Endothelial cell (in vitro differentiated cells): ENCODE measurements at places on chromosomes 7 and 10. TPM values are rescaled to one million over a fixed set of nuclear protein-coding genes. Genes with fewer than 3 reads are reported as not detected.

- peaks cover 8% of the 10 kb centered on the region for H3K27me3 ChIP-seq
- no peaks in the 10 kb centered on the region for H3K4me1 ChIP-seq
- H3K27ac ChIP-seq, result no peak overlapping the region
- H3K36me3 ChIP-seq, result no peaks in the 10 kb centered on the region
Measured at GRCh38 chr10:78576276-78576675, 492.5 kb upstream of the ZMIZ1 start.

GRCh38 chr7:156376317-156376716 is 264.3 kb upstream of the RNF32 start:
- DNase-seq, result no peak
- H3K36me3 ChIP-seq, result no peaks in the 10 kb centered on the region
- H3K4me3 ChIP-seq, result no peak overlapping the region
- no peaks in the 10 kb centered on the region for H3K27me3 ChIP-seq

GRCh38 chr7:106959753-106960152 is 84.8 kb upstream of the PRKAR2B start:
- H3K36me3 ChIP-seq, result no peaks in the 10 kb centered on the region
- DNase-seq, result peak; percentile 45
- H3K27me3 ChIP-seq, result no peaks in the 10 kb centered on the region

- no peak overlapping the region for H3K4me3 ChIP-seq
- H3K27ac ChIP-seq, result no peak overlapping the region
- no peak for DNase-seq
- no peaks in the 10 kb centered on the region for H3K27me3 ChIP-seq
Measured at GRCh38 chr7:12769444-12769843, 82.0 kb downstream of the ARL4A start.

Gene TSPAN33
- 1.8 TPM for total RNA-seq

Gene MARVELD1
- 21.0 TPM for total RNA-seq
